NCI-H446 treated with DMSO at 0.1 percent for 48 hours (cell line): ENCODE measurements at places on chromosomes 7 and 10.

DNA sequence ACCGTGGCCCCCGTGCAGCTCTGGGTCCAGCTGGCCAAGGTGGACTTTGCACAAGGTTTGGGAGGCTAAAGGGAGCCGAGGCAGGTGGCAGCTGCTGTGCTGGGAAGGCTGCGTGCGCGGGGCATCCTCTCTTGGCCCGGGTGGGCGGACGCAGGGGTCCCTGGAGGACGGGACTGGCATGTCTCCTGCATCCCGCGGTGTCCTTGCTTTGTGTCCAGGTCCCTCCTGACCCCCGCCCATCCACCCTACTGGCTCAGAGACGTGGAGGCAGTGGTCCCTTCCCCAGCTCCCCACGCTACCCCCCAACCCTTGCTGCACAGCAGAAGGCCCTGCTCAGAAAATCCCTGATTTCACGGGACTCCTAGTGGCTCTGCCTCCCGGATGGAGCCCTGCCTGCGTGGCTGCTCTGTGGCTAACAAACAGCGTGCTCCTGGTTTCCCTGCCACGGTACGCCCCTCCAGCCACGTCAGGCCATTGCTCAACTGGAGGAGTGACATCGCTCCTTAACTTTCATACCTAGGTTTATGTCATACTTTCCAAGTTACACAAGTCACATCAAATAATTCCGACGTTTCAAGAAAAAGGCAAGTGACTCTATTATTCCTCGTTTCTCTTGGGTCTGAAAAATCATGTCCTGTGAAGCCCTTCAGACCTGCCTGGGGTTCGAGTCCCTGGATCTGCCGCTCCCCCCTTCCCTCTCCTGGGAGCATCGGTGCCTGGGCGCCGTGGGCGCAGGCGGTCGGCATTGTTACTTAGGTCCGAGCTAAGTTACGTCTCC is 421.9 kb downstream of the DNAJB6 start:
- DNase-seq, result no peak

DNA sequence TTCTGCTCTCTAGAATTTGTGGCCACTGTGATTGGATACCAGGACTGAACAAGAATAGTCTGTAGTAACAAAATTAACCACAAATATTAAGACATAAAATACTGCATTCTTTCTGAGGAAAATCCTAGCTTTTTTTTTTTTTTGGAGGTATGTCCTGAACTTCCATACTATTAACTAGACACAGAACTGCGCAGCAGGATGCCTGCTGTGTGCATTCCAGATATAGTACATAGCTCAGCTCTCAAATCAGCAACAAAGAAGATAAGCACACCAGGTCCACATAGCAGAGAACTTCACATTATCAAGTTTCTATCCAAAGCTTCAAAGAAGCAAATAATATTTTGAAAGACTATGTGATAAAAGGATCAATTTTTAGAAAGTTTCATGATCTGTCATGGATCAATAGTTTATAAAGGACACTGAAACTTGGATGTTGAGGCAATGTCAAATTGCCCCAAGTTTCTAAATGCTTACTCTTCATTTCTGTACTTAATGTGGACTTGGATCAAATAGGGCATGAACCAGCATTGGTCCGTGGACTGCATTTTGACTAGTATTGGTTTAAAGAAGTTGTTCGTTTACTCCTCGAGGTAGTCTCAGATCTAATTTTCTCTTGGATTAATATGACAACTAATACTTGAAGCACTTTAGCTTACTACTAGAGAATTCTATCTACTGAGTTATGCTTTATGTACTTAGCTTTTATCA is 15.4 kb downstream of the NAMPT start:
- DNase-seq, result no peak

DNA sequence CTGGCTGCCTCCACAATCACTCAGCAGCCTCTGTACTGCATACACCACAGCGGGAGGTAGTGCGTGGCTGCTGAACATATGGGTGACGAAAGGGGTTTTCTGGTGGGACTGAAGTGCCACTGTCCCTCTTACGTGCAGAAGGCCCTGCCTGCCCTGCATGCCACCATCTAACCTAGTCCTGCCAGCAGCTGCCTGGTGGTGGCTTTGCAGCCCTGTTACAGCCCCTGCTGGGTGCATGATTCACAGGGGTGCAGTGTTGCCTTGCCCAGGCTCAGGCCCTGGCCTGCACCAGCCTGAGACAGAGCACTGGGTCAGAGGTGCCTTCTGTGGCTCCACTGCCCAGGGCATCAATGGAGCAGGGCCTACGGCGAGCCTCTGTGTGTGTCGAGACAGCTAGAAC is 50.1 kb downstream of the SYPL1 start:
- DNase-seq, result no peak

DNA sequence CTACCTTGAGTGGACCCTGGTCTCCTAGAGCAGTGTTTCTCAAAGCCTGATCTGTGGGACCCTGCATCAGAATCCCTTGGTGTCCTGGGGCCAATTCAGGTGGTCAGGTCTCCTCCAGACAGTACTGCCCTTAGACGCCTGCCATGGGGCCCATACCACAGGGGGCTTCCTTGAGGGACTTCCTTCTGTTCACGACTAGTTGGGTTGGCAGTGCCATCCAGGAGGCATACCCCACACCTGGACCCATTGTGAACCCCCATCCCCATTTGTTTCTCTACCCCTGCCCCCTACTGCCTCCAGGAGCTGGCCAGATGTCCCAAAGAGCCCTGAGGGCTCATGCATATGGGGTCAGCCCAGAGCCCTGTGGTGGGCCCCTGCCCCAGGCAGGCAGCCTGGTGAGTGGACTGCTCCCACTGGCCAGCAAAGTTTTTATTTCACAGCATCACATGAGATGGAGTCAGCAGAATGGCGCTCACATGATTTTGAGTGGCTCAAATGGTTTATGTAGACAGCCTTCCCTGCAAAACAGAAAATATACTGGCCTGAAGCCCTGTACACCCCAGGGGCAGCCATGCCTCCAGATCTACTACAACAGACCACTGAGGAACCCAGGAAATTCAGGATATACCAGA is 259.9 kb upstream of the ZMIZ1 start:
- no peak for DNase-seq

DNA sequence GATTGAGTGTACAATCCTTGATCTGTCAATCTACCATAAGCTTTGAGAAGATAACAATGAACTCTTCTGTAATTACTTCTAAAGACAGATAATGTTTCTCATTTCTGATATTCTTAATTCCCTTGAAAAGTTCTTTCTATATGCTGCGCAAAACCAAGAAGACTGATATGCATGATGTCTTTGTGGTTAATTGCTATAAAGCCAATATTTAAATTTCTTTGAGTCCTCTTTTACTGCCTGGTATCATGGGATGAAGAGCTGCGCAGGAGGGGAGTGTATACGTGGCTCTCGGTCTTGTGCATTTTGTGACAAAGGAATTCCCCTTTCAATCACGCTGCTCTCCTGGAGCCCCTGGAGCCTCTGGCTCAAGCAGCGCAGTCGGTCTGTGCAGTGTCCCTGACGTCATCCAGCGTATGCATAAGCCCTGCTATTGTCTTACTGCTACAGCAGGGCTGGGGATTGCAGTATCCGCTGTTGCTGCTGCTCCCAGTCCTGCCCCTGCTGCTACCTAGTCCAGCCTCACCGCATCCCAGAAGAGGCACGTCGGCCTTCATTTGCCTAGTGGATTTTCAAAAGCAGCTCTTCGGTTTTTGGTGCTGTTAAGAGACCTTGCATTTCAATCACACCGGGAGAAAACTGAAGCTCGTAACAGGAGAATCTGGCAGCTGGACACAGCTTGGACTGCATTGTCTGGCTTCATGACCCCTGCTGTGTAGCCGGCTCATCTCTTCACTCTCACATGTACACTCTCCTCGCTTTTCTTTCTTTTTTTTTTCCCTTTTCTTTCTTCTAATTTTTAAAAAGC is 66.7 kb downstream of the ST7 start:
- peak; percentile 74 for DNase-seq

GRCh38 chr7:41256186-41256945 is 446.5 kb downstream of the INHBA start:
- DNase-seq, result no peak

- DNase-seq, result no peak
These were observed 3.4 kb downstream of the PRKAG2 start for GRCh38 chr7:151873402-151873965.

GRCh38 chr10:44180321-44181168 is 204.4 kb downstream of the CXCL12 start:
- peak; percentile 43 for DNase-seq

DNA sequence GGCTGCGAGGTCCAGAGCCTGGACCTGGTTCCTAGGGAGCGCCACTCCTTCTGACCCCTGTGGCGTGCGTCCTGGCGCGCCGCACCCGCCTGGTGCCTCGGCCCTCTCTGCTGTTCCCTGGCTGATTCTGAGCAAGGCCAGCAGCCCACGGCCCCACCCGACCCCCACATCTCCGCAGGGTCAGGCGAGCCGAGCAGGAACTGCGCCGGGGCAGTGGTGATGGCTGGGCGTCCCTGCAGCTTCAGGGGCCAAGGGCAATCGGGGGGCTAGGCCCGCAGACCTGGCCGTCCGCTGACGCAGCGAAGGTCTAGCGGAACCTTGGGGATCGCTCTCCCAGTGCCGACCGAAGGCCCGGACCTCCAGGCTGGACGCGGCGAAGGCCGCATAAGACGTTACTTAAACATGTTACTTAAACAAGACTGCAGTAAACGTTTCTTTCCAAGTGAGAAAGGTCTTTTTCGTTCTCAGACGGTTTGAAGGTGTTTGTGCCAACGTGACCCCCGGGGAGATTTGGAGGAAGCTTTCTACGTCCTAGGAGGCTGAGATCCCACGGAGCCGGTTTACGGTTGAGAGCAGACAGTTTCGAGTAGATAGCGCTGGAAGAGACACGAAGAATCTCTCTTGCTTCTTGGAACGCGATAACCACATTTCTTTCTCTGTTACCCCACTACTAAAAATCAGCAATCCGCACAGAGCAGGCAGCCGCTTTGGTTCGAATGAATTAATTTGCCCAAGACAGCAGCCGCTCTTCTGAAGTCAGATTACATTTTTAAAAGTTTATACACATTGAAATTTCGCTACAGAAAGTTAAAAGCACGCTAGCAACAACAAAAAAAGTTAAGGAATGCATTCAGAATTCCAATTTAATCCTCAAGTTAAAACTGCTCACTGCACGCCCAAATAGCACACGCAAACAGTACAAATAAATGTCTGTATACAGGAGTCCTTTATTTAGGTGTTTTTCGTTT is 4.9 kb upstream of the NKX2-3 start:
- no peak for DNase-seq

DNA sequence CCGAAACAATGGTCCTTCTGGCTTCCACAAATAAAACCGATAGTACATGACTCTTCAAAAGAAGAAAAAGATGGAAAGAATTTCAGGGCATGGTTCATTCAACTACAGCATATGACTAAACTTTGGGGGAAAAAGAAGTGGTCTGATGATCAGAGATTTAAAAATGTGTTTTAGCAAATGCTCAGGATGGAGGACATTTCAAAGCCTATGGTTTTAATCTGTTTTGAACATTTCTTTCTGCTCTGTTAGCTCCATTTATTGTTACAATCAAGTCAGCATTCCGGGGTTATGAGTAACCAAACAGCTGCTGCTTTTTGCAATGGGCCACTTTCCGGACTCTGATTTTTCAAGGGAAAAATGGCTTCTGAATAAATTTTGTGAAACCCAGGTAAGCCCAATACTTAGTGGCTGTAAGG is 142.4 kb downstream of the CUBN start:
- no peak for DNase-seq

GRCh38 chr10:114825513-114826253 is 4.1 kb downstream of the FHIP2A start:
- no peak for DNase-seq

GRCh38 chr10:13893926-13894325 is 307.2 kb downstream of the PRPF18 start:
- DNase-seq, result no peak

DNA sequence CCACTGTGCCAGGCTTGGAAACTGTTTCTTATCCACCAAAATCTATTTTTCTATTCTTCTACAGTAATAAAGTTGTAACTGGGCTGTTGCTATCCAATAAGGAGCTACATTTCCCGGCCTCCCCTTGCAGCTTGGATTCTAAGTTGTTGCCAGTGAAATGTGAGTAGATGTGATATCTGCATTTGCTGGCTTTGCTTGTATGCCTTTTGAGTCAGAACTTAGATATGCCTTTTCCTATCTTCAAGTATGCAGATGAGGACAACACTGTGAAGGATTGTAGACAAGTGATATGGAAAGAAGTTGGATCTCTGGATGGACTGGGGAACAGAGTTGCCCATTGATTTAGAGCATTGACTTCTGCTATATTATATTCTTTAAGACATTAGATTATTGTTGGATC is 236.9 kb downstream of the REEP3 start:
- no peak for DNase-seq

DNA sequence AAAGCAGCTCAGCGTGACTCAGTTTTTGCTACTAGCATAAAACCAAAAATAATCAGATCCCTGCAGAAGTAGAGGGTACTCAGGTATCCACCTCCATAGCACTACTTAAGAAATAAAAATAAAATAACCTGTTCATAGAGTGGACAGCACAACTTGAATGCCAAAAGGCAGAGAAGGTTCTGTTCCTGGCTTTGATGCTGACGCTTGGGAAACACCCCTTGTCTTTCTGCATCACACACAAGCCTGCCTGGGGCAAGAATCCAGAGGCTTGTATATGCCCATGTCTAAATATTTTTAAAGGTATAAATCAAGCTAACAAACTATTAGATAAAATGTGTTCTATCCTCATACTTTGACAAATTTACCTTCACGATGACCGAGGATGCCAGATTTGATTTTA is 207.3 kb downstream of the KIAA1217 start:
- DNase-seq, result no peak

GRCh38 chr10:130174328-130174727 is 38.1 kb downstream of the GLRX3 start:
- DNase-seq, result no peak

- no peak for DNase-seq
These were observed 27.1 kb downstream of the ZNF775 start for GRCh38 chr7:150406312-150406566.

DNA sequence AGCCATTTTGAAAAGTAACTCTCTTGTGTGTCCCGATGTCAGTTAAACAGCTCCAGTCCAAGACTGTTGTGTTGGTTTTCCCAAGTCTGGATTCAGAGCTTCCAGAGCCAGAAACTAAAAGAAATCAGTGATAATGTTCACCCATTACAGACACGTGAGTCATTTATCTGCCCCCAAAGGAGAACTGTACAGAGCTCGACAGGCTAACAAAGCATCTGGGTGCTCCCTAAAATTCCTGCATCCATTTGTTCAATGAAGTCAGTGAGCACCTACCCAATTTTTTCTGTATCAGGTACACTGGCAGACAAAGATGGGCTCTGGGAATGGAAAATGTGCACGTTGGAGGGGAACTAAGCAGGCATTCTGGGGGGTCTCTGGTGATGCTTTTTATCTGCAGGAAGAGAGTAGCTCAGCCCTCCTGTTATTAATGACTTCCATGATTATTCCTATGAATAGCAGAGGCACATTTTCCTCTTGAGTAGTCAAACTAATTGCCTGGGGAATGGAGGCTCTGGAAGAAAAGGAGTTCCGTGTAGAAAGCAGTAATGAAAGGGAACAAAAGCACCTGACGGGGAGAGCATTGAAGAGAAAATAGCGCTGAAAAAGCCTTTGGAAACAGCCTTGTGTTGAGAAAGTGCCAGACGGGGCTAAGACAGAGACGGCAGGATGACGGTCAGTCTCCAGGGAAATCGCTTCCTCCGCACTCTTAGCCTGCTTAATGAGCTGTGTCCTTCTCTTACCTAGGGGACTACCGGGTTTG is 75.3 kb downstream of the GAD2 start:
- no peak for DNase-seq

GRCh38 chr7:64308016-64308270 is 5.8 kb upstream of the ZNF736 start:
- DNase-seq, result no peak

GRCh38 chr7:149778327-149778637 is 4.9 kb upstream of the ZNF467 start:
- no peak for DNase-seq

- peak; percentile 57 for DNase-seq
These were observed 254.9 kb downstream of the TRIL start for GRCh38 chr7:28703037-28703765.
